ENCODE measurements at places on chromosomes 2 and 18.
A peak's percentile ranks its signal among the peaks of the same experiment; 100 is the strongest.

DNA sequence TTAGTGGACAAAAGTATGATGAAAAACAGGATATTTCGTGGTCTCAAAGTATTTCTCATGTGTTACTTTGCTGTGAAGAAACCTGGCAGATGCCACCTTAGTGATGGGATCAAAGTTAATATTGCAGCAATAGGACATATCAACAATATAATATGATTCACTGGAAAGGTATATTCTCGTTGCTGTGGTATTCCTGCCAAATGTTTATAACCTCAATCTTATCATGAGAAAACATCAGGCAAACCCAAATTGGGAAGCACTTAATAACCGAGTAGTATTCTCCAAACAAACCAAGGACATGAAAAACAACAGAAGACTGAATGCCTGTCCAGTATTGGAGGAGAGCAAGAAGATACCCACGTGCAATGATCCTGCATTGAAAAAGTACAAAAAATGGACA lies 302.6 kb upstream of the MC4R start:
- DNase-seq, result no peak

DNA sequence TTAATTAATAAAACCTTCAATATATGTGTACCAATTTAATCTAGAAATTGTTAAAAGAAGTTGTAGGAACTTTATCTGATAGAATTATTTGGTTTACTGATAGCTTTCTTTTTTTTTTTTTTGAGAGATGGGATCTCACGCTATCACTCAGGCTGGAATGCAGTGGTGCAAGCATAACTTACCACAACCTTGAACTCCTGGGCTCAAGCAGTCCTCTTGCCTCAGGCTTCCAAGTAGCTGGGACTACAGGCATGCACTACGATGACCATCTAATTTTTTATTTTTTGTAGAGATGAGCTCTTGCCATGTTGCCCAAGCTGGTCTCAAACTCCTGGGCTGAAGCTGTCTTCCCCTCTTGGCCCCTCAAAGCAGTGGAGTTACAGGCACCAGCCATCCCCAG lies 66.8 kb downstream of the CCDC138 start:
- no peak for DNase-seq

GRCh38 chr2:39492716-39493115 lies 55.6 kb upstream of the MAP4K3 start:
- no peak for DNase-seq

- DNase-seq, result no peak
Measured at GRCh38 chr2:205387350-205388055, 294.8 kb upstream of the NRP2 start.

- DNase-seq, result no peak
Measured at GRCh38 chr18:8052237-8052701, 485.2 kb downstream of the PTPRM start.

- DNase-seq, result no peak
Measured at GRCh38 chr2:152301131-152301530, 33.8 kb upstream of the FMNL2 start.

GRCh38 chr2:41879235-41879916 lies 168.4 kb upstream of the PKDCC start:
- DNase-seq, result no peak

DNA sequence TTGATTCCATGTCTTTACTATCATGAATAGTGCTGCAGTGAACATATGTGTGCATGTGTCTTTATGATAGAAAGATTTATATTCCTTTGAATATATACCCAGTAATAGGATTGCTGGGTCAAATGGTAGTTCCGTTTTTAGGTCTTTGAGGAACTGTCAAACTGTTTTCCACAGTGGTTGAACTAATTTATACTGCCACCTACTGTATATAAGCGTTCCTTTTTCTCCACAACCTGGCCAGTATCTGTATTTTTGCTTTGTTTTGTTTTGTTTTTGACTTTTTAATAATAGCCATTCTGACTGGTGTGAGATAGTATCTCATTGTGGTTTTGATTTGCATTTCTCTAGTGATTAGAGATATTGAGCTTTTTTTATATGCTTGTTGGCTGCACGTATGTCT lies 641.6 kb downstream of the SUCLG1 start:
- DNase-seq, result no peak

GRCh38 chr2:177282181-177282641 lies 17.7 kb upstream of the NFE2L2 start:
- DNase-seq, result peak; percentile 57

DNA sequence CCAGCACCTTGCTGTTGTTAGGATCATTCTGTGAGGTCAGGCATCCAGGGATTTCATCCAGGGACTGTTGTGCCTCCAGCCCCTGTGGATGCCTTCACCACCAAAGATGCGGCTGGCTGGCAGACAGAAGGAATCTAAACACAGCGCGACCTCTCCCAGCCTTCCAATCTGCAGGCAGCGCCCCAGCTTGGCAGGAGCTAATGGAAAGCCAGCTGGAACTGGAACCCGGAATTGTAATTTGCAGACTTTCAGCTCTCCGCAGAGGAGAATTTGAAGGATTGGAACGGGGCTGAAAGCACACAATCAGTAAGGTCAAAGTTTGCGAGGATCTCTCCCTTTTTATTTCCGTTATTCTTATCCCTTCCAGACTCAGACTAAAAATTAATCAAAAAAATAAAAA lies 127.8 kb downstream of the TRIB2 start:
- no peak for DNase-seq
